ENCODE measurements at places on chromosomes 12 and 14.

- DNase-seq = no peak
These were observed 585.6 kb upstream of the MIS18BP1 start for GRCh38 chr14:45838597-45838996.

GRCh38 chr12:120369603-120370342 is 809 bp upstream of the MSI1 start:
- no peak for DNase-seq

GRCh38 chr12:109777544-109777943 is 55.7 kb downstream of the TRPV4 start:
- DNase-seq = no peak

DNA sequence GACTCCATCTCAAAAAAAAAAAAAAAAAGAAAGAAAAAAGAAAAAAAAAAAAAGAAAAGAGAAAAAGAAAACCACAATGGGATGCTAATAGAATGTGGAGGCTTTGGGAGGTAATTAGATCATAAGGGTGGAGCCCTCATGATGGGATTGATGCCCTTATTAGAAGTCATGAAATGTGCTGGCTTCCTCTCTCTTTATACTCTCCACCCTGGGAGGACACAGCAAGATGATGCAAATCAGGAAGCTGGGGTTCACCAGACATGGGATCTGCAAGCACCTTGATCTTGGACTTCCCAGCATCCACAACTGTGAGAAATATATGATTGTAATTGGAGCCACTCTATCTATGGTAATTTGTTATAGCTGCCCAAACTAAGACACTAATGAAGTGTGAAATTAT is 13.4 kb upstream of the DRAM1 start:
- no peak for DNase-seq

DNA sequence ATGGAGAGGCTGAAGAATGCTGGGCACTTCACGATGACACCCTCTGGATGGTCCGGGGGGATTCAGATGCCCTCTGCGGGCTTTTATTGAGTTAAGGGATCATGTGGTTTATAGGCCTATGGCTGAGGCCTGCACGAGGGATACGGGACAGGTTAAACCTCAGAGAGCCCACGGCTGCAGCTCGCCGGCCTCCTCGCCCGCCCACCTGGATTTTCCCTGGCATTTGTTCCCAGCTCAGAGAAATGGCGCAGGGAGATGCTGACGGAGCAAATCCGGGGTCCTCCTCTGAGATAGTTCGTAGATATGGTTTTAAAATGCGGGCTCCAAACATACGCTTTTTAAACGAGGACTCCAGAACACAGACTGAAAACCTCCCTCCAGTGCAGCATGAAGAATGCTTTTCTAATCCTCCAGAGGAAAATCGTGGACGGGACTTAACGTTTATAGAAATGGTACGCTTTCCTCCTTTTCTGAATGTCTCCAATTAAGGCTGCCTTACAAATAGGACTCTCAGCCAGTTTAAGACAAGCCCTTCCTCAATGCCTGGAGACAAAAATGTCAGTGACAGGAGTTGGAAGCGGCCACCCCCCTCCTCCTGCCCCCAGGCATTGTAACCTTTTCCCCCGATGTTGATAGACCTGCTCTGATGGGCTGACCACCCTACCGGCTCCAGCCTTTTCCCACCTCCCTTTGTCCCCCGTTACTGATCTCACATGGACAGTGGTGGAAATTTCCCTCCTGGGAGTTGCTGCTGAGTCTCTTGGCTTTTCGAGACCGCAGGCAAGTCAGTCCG is 16.6 kb downstream of the CCND2 start:
- no peak for DNase-seq

GRCh38 chr14:83342590-83342989 is 1808.9 kb upstream of the SEL1L start:
- peak; percentile 46 for DNase-seq

GRCh38 chr12:110075880-110076279 is 27.6 kb upstream of the C12orf76 start:
- no peak for DNase-seq

GRCh38 chr12:124994437-124994975 is 1.1 kb downstream of the BRI3BP start:
- DNase-seq = no peak

DNA sequence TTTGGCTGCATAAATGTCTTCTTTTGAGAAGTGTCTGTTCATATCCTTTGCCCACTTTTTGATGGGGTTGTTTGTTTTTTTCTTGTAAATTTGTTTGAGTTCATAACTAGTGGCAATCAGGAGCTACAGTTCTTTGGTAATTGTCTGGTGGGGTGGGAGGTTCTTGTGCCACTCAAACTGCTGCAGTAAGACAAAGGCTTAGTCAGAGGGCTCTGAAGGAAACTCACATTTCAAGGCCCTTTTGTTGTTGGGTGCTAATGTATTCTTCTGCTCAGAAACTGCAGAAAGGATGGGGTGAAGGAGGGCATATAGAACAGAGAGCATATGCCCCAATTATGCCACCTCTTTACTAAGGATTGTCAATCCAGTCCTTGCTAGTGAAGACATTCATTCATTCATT is 21.9 kb downstream of the MYRFL start:
- DNase-seq = no peak

DNA sequence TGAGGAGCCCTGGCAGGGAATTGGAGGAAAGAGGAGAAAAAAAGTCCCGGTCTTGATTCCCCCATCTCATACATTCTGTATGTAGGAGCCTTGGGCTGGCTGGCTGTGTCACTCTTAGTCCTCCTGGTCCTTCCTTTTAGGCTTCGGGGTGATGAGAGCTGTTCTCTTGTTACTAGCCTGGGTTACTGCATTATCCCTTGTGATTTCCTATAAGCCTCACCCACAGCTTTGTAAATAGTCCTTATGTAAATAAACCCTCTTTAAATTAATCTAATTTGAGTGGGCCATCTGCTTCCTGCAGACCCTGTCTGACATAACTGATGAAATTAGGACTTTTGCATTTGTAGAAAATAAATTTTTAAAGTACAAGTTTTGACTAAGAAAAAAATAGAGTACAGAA is 19.2 kb downstream of the DNM1L start:
- no peak for DNase-seq

DNA sequence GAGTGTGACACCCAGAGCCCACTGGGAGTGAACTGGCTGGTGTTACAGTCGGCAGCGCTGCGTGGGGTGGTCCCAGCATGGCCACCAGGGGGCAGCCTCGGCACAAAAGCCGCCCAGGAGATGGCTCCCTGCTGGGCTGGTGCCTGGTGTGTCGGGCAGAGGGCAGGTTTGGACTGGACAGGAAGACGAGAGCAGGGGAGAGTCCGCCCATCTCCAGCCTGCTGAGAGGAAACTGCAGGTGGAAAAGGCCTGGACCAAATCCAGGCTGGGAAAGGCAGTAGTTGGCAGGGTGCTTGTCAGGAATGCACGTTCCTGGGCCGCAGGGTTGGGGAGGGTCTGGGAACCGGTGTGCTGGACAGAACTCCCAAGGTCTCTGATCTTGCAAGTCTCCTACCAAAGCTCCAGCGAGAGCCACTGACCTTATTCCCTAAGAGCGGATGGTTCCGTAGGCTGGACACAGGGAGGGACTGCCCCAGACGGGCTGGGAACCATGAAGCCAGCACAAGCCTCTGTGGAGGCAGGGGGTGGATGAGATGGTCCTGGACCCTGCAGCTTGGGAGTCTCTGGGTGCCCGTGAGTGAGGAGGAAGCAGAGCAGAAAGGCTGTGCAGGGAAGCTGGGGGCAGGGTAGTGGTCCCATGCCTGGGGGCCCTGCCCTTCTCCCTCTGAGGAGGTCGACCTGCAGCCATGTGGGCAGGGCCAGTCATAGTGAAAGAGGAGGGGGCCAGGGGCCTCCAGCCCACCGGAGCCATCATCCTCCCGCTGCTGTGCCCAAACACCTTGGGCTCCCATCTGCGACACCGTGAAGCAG is 1.8 kb downstream of the AHNAK2 start:
- DNase-seq = peak; percentile 71

DNA sequence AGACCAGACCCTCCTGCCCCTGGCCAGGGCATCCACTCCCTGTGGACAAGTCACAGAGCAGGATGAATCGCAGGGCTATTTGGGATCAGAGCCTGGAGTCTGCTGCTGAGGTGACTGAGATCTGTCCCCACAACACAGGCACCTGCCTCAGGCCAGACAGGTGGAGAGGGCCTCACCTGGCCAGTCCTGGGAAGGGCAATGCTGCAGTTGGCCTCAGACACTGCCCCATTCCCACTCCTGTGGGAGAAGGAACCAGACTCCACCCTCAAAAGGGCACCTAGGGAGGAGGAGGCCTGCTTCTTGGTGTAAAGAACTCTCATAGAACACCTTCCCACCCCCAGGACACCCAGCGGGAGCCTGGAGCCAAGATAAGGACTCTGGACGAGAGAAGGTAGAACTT is 48.3 kb upstream of the PLEKHG6 start:
- no peak for DNase-seq

GRCh38 chr12:52403561-52403960 is 2.6 kb downstream of the KRT82 start:
- no peak for DNase-seq

- no peak for DNase-seq
These were observed 444.6 kb downstream of the SOX5 start for GRCh38 chr12:23504641-23505399.

- no peak for DNase-seq
These were observed 121.2 kb upstream of the SLC35F4 start for GRCh38 chr14:57987051-57987450.

- DNase-seq = no peak
These were observed 18.3 kb upstream of the WIF1 start for GRCh38 chr12:65139389-65139788.

- DNase-seq = no peak
These were observed 1003.9 kb downstream of the FLRT2 start for GRCh38 chr14:86533834-86534233.

DNA sequence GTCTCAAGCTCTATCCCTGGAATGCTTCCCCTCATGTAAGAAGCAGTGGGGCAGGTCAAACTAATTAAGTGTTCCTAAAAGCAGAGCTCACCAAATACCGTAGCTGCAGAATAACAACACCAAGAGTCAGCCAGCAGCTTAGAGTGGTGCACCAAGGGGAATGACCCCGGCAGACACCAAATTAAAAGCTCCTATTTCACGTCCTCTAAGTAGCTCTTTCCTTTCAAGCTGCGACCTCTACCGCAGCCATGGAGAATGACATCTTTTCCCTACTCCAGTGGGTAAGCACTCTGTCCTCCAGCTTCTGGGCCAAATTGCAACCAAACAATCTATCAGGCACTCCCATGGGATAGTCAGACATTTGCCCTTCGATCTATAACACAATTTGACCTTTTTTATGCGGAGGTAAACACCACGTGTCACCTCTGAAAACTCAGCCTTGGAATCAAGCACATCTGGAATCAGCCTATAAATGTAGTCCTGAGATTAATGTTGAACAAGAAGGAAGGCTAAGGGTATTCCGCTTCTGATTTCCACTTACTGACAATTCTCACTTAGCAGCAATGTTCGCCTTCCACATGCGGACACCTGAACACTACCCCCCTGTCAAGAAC is 67.6 kb upstream of the CDKN3 start:
- DNase-seq = peak; percentile 17

GRCh38 chr12:94873734-94874517 is 129.6 kb downstream of the NDUFA12 start:
- DNase-seq = no peak

DNA sequence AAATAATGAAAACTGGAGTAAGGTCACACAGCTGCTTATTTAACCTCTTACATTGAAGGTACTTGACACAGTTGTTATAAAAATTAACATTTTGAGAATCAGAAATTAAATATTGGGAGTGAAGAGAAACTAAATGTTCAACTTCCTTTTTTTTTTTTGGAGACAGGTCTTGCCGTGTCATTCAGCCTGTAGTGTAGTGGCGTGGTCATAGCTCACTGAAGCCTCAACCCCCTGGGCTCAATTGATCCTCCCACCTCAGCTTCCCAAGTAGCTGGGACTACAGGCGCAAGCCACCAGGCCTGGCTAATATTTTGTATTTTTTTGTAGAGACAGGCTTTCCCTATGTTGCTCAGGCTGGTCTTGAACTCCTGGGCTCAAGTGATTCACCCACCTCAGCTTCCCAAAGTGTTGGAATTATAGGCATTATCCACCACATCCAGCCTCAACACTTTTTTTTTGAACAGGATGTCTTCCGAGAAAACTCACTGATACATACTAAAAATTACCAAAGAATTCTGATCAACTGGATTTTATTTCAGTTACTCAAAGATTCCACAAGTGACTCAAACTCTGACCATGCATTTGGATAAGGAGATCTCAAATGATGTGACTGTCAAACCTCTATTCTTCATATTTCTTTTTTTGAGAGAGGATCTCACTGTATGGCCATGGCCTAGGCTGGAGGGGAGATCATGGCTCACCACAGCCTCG is 35.4 kb downstream of the SGPP1 start:
- DNase-seq = no peak

DNA sequence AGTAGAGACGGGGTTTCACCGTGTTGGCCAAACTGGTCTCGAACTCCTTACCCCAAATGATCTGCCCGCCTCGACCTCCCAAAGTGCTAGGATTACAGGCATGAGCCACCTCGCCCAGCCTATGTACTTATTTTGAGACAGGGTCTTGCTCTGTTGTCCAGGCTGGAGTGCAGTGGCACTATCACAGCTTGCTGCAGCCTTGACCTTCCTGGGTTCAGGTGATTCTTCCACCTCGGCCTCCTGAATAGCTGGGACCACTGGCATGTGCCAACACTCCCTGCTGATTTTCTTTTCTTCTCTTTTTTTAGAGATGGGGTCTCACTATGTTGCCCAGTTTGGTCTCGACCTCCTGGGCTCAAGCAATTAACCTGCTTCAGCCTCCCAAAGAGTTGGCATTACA is 14.0 kb upstream of the HNF1A start:
- DNase-seq = no peak

DNA sequence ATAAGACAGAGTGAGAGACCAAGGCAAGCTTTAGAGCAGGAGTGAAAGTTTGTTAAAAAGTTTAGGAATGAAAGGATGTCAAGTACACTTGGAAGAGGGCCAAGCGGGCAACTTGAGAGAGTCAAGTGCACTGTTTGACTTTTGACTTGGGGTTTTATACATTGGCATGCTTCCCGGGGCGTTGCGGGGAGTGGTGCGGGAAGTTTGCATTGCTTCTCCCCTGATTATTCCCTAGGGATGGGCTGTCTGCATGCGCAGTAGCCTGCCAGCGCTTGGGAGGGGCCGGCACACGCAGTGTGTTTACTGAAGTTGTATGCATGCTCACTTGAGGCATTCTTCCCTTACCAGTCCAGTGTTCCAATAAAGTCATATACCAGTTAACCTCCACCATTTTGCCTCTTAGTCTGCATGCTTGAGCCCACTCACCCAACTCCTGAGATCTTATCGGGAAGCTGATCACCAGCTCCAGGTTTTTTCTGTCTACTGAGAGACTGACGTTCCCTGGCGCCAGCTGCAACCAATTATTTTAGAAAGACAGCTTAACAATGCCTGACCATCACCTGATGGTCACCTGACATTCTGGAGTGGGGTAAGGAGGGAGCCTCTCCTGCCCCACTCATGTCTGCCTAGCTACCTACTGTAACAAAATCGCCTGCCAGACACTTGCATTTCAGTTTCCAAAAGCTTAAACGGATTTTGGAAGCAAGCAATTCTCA is 53.2 kb downstream of the DACT1 start:
- DNase-seq = no peak

- DNase-seq = no peak
These were observed 17.7 kb downstream of the ERP27 start for GRCh38 chr12:14920475-14921126.

- DNase-seq = no peak
These were observed 11.8 kb downstream of the TAMALIN start for GRCh38 chr12:52018433-52019112.
